Activated naive CD4-positive, alpha-beta T cell treated with Interleukin-2 at 50 U/mL for 16 hours (primary cell): ENCODE measurements at places on chromosomes 5 and 9.

- no peak for DNase-seq
Observed at GRCh38 chr5:6399980-6400910, 21.9 kb upstream of the MED10 start.

DNA sequence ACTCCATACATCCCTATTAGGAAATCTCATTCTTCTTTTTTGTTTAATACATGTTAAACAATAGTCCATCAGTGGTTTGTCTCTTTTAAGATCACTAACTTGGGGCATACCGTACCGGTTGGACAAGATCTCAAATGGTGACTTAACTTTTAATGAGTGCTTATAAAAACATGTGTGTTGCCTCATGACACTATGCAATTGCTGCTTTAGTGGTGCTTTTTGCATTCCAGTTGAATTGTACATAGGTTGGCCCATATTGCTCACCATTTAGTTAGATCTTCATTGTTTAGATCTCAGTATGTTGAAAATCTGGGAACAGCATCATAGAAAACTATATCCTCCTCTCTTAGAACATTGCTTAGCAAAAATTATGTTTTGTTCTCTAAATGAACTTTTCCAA lies 17.8 kb downstream of the C9orf85 start:
- no peak for DNase-seq

- DNase-seq, result no peak
Observed at GRCh38 chr9:91486699-91487497, 63.3 kb upstream of the NFIL3 start.

- no peak for DNase-seq
Observed at GRCh38 chr9:76812591-76812990, 48.4 kb downstream of the PCA3 start.

DNA sequence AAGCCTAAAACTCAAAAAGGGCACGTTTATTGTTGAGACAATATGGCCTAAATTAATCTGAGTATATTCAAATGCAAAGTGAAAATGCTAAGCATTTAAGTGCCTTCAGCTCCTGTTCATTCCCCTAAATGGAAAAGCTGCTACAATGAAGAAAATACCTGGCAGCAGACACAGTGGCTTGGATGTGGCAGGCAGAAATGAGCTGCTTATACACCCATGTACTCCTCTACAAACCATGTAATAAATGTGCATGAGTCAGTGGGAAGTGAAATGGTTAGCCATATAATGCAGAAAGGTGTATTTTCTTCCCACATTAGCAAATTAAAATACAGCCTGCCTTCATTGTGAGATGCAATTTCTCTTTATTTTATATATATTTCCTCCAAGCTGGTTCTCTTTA lies 859.2 kb upstream of the SEMA6A start:
- DNase-seq, result no peak

- DNase-seq, result no peak
Observed at GRCh38 chr5:1124205-1125029, 12.6 kb upstream of the SLC12A7 start.

DNA sequence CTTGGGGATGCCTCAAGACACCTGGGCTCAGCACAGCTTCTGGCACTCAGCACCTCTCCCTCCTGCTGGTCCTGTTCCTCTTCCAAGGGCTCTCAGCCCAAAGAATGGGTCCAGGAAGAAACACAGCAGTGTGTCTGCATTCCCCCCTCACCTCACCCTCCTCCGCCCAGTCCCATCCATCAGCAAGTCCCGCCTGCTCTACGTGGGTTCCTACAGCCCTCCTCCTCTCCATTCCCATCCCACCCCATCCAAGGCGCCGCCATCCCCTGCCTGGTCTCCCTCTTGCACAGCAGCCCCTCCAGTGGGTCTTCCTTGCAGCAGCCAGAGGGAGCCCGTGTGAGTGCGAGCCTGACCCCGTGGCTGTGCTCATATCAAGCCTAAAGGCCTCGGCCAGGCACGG lies 52.3 kb upstream of the RPL26L1 start:
- DNase-seq, result no peak

DNA sequence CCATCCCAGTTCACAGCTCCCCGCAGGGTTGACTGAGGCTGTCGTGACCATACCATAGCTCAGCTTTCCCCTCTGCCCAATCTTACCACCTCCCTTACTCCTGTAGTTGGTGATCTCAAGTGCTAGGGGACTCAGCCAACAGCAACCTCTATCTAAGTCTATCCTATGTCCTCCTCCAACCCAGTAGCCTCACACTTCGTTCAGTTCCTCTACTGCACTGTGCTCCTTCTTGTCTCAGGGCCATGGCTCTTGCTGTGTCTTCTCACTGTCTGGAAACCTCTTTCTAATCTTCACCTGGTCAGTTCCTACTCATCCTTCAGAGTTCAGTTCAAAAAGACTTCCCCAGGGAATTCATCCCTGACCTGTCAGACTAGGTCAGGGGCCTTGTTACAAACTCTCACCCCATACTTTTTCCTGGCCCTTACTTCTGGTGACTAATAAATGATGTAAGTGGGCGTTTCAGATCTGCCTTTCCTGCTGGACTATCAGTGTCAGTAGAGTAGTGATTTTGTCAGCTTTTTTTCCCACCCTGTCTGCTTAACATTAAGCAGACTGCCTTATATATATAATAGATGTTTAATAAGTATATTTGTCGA lies 53.6 kb upstream of the NR3C1 start:
- no peak for DNase-seq

- no peak for DNase-seq
Observed at GRCh38 chr9:110192531-110193261, 15.3 kb downstream of the C9orf152 start.

DNA sequence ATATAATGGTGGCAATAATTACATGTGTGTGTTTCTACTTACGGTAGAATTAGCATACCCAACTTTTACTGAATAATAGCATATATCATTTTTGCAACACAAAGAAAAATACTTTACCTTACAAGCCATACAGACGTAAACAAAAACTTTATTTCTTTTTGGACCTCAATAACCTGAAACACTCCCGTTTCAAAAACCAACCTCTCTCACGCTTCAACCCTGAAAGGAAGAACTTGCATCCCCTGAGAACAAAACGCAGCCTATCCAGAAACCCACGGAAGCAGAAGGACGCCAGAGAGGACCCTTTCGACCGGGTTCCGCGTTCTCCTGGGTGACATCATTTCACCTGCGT lies at the start of gene RNF38:
TSS of gene RNF38 (minus strand) at position 290 of the 352 bp plus-strand sequence. CDS start at position 129, 161 bp downstream.
- DNase-seq, result no peak

DNA sequence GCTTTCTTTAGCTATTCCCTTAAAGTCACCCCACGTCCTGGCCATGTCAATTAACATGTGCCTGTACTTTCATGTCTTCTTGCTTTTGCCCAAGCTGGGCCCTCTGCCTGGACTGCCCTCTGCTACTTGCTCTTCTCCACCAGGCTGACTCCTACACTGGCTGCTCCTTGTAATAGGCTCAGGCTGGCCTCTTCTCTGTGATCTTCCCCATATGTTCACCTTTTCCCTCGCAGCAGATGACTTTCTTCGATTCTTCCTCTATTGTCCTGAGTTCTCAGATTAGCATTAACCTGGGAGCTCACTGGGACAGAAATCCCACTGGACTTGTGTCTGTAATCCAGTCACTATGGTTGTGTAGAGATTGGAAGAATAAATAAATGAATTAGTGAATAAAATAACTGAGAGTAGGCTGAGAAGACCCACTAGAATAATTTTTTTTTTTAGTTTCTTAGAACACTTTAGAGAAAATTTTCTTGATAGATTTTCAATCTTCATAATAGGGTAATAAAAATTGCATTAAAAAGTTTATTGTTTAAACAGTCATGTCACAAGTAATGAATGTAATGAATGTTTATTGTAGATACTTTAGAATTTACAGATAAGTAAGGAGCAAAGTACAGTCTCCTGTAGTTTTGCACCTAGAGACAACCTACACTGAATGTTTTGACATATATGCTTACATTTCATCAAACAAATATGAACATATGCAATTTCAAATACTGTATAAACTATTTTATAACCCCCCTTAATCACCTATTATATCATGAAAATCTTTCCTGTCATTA lies 47.4 kb upstream of the TNFSF15 start:
- DNase-seq, result no peak
